CD8-positive, alpha-beta memory T cell (primary cell): ENCODE measurements at places on chromosomes 6 and 20. TPM values are rescaled to one million over a fixed set of nuclear protein-coding genes. Genes with fewer than 3 reads are reported as not detected.

GRCh38 chr6:117149324-117149723 lies 116.0 kb upstream of the VGLL2 start:
- DNase-seq = no peak
- H3K27ac ChIP-seq = no peak overlapping the region
- no peaks in the 10 kb centered on the region for H3K27me3 ChIP-seq
- H3K36me3 ChIP-seq = no peaks in the 10 kb centered on the region
- H3K4me3 ChIP-seq = no peak overlapping the region
- H3K4me1 ChIP-seq = no peaks in the 10 kb centered on the region

DNA sequence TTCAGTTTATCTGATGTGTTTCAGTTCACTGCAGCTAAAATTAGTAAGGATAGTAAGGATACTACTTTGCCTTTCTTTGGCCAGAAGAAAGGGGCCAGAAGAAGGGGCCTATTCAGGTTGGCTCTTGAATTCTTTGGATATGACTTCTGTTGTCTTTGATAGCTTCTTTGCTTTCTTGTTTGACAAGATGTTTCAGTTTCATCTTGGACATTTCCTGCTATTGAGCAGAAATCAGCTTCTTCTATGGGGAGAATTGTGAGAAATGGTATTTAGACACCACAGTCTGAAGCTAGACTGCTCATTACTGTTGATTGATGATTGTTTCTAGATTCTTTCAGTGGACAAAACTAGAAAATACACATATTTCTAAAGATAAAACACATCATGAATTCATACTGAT lies 23.2 kb downstream of the L3MBTL3 start:
- H3K4me3 ChIP-seq = no peak overlapping the region
- H3K27ac ChIP-seq = no peak overlapping the region
- no peaks in the 10 kb centered on the region for H3K27me3 ChIP-seq
- H3K36me3 ChIP-seq = no peaks in the 10 kb centered on the region
- DNase-seq = no peak
- H3K4me1 ChIP-seq = peaks cover 10% of the 10 kb centered on the region

GRCh38 chr6:150395388-150396009 lies 26.7 kb downstream of the IYD start:
- no peaks in the 10 kb centered on the region for H3K36me3 ChIP-seq
- DNase-seq = peak; percentile 58
- H3K27me3 ChIP-seq = no peaks in the 10 kb centered on the region

BEND6 gene
- polyA plus RNA-seq = 0.60 TPM

KCNK5 gene
- 0.97 TPM for polyA plus RNA-seq

IL17F gene
- not detected for polyA plus RNA-seq

- H3K27me3 ChIP-seq = no peaks in the 10 kb centered on the region
- peaks cover 23% of the 10 kb centered on the region for H3K36me3 ChIP-seq
- no peak overlapping the region for H3K4me3 ChIP-seq
- H3K4me1 ChIP-seq = no peaks in the 10 kb centered on the region
- no peak overlapping the region for H3K27ac ChIP-seq
Measured at GRCh38 chr6:85516168-85516567, 66.3 kb downstream of the NT5E start.

- DNase-seq = no peak
- peaks cover 14% of the 10 kb centered on the region for H3K4me1 ChIP-seq
Measured at GRCh38 chr6:89242574-89243330, 25.6 kb upstream of the GABRR1 start.

- no peak overlapping the region for H3K4me3 ChIP-seq
- no peaks in the 10 kb centered on the region for H3K27me3 ChIP-seq
- no peaks in the 10 kb centered on the region for H3K36me3 ChIP-seq
- H3K27ac ChIP-seq = no peak overlapping the region
- no peaks in the 10 kb centered on the region for H3K4me1 ChIP-seq
Measured at GRCh38 chr6:46637933-46638332, 14.7 kb downstream of the CYP39A1 start.

FAM120B gene
- polyA plus RNA-seq = 29.8 TPM

DNA sequence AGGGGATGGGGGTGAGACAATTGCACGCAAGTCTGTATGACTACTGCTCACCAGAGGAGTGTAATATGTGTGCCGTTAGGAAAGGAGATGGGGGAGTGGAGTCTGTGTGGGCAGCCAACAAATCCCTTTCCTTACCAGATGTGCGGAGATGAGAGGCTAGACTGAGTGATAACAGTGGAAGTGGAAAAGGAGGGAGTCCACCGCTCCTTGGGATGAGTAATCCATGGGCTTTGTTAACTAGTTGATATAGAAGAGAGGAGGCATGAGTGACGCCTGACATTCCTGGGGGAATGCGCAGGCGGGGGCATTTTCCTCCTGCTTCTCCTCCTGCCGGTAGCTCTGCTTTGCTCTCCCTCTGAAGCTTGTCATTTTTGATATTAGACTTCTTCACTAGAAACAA lies 13.5 kb upstream of the SMIM26 start:
- no peak overlapping the region for H3K4me3 ChIP-seq
- no peaks in the 10 kb centered on the region for H3K4me1 ChIP-seq
- H3K27me3 ChIP-seq = no peaks in the 10 kb centered on the region
- H3K27ac ChIP-seq = no peak overlapping the region

CBLN4 gene
- not detected for polyA plus RNA-seq

DNA sequence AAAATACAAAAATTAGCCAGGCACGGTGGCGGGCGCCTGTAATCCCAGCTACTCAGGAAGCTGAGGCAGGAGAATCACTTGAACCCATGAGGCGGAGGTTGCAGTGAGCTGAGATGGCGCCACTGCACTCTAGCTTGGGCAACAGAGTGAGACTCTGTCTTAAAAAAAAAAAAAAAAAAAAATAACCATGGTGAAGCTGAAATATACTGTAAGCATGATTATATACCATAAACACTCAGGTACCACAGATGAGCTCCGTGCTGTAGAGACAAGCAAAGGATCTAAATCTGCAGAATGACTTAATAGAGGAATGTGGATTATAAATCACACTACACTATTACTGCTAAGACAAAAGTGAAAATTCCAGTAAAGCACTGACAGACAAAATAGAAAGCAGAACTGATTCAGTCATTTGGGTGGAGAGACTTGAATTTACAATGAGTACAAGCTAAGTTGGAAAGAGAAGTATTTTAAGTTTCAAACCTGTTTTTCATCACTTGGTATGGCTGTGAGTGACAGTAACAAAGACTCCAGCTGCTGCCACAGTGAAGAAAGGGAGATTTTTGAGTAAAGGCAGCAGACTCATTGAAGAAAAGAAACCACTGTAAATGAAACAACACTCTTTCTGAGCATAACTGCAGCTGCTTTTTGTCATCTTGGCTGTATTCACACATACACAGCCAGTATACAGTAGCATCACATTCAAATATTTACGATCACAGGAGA lies 322.1 kb downstream of the RNGTT start:
- no peak overlapping the region for H3K4me3 ChIP-seq
- no peaks in the 10 kb centered on the region for H3K27me3 ChIP-seq
- DNase-seq = no peak
- H3K27ac ChIP-seq = no peak overlapping the region
- H3K36me3 ChIP-seq = no peaks in the 10 kb centered on the region

HSPA1L gene
- 3.0 TPM for polyA plus RNA-seq

- H3K4me3 ChIP-seq = no peak overlapping the region
- H3K4me1 ChIP-seq = no peaks in the 10 kb centered on the region
- no peaks in the 10 kb centered on the region for H3K27me3 ChIP-seq
- no peak overlapping the region for H3K27ac ChIP-seq
- no peaks in the 10 kb centered on the region for H3K36me3 ChIP-seq
- no peak for DNase-seq
Measured at GRCh38 chr6:25157183-25157582, 122.0 kb upstream of the CARMIL1 start.

DNA sequence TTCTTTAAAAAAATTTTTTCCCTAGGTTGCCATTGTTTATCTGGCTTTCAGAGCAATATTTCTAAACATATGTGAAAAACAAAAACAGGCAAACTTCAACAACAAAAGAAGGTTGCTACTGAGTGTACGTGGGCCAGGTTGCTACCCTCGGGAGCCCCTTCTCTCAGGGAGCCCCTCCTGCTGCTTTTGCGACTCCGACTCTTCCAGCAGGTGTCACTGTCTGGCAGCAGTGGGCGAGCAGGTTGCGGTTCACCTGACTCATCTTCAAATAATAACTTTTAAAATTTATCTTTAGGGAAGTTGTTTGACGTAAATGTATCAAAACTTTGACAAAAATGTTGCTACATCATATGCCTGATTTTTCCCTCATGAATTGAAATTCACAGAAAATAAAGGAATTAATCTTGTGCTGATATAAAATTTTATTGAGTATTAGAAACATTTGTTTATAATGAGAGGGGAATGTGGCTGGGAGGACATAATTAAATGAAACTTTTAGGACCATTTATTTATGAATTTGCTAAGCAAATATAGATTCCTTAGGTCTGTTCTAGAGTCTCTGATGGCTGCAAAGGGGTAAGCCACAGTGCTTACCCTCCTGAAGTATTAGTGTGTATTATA lies 138.8 kb downstream of the HIVEP1 start:
- no peak overlapping the region for H3K27ac ChIP-seq
- DNase-seq = peak; percentile 51
- no peak overlapping the region for H3K4me3 ChIP-seq
- no peaks in the 10 kb centered on the region for H3K4me1 ChIP-seq
- no peaks in the 10 kb centered on the region for H3K27me3 ChIP-seq
- H3K36me3 ChIP-seq = no peaks in the 10 kb centered on the region

DNA sequence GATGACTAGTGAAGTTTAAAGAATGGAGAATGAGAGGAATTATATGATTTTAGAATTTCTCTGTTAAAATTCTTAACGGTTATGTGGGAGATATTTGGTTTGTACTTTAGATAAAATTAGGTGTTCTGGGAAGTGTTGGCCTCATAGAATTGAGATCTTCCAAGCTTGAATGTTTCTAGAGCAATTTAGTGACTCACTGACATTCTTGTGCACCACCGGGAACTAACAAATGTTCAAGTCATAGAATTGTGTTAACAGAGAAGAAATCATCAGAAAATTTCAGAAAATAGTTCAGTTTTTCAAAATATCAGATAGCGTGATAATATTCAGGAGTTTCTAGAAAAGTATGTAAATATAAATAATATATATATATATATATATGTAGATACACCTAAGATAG lies 67.9 kb upstream of the BMP5 start:
- H3K4me1 ChIP-seq = no peaks in the 10 kb centered on the region
- H3K27ac ChIP-seq = no peak overlapping the region
- no peaks in the 10 kb centered on the region for H3K27me3 ChIP-seq
- H3K36me3 ChIP-seq = no peaks in the 10 kb centered on the region
- H3K4me3 ChIP-seq = no peak overlapping the region

GRCh38 chr6:14029605-14030004 lies 88.0 kb upstream of the CD83 start:
- H3K4me3 ChIP-seq = no peak overlapping the region
- no peak overlapping the region for H3K27ac ChIP-seq
- no peaks in the 10 kb centered on the region for H3K36me3 ChIP-seq
- H3K27me3 ChIP-seq = no peaks in the 10 kb centered on the region

FAM229B gene
- 5.5 TPM for polyA plus RNA-seq

MSH5 gene
- 2.0 TPM for polyA plus RNA-seq

GRCh38 chr6:30678964-30679726 lies 6.3 kb upstream of the DHX16 start:
- peak overlapping the region; percentile 53 for H3K27ac ChIP-seq
- H3K4me3 ChIP-seq = peak overlapping the region; percentile 92
- peak; percentile 93 for DNase-seq

DNA sequence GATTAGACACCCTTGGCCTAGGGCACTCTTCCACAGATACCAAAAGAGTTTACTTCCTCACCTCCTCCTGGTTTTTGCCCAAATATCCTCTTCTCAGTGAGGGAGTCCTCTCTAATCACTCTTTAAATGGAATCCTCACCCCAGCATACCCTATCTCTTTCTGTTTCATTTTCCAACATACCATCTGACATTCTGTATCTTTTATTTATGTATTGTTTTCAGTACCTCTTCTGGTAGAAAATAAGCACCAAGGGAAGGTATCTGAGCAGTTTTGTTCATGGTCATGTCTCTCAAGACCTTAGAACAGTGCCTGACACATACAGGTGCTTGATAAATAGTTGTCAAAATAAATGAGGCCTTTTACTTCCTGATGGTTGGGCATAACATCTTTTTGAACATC lies 55.1 kb downstream of the KIAA0408 start:
- H3K27me3 ChIP-seq = no peaks in the 10 kb centered on the region
- DNase-seq = no peak
- H3K36me3 ChIP-seq = no peaks in the 10 kb centered on the region
- no peaks in the 10 kb centered on the region for H3K4me1 ChIP-seq

DNA sequence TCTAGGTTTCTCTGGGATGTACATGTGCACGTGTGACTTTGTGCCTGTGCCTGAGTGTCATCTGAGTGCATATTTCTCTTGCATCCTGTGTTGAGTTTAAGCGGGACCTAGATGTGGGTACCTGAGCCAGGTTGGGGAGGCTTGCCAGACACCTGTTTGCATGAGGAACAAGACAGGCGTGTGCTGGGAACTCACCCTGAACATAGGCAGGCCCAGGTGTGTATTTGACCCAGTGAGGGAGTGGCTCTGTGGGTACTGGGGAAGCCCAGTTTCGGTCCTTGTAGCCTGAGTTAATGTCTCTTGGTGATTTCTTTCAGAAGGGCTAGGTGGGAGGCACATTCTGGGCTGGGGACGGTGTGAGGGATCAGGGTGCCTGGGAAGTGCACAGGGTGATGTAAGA lies 98.6 kb downstream of the TMEM170B start:
- DNase-seq = no peak
- H3K36me3 ChIP-seq = no peaks in the 10 kb centered on the region
- H3K27ac ChIP-seq = no peak overlapping the region
- H3K4me3 ChIP-seq = no peak overlapping the region
- no peaks in the 10 kb centered on the region for H3K27me3 ChIP-seq

GRCh38 chr20:44552950-44553908 lies 29.1 kb upstream of the PKIG start:
- no peak overlapping the region for H3K4me3 ChIP-seq
- no peak for DNase-seq
- no peaks in the 10 kb centered on the region for H3K27me3 ChIP-seq
- H3K36me3 ChIP-seq = no peaks in the 10 kb centered on the region

DNA sequence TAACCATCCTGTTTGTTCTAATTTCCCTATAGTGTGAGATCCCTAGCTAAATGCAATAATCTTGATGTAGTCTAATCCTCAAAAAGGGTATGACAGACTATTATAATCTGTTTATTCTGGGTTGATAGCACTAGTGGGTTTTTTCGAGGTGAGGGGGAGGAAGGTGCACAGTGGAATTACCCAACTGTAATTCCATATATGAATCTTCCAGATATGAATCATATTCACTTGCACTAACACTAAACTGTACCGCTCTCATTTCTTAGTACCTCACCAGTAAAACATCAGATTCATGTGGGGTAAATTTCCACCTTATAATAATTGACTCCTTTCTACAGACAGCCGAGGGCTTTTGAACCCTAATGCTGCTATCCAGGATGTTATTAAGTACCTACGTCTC lies 16.5 kb downstream of the NCOA7 start:
- no peaks in the 10 kb centered on the region for H3K27me3 ChIP-seq
- H3K36me3 ChIP-seq = no peaks in the 10 kb centered on the region
- no peak overlapping the region for H3K4me3 ChIP-seq
